ENCODE measurements at places on chromosomes 2 and 18. TPM values are rescaled to one million over a fixed set of nuclear protein-coding genes. Genes with fewer than 3 reads are reported as not detected.

The ANKAR gene
- 2.2 TPM for total RNA-seq

The PLCD4 gene
- 0.39 TPM for total RNA-seq

The PLEKHH2 gene
- 2.4 TPM for total RNA-seq

The SRD5A2 gene
- total RNA-seq, result not detected

The C2orf76 gene
- 11.2 TPM for total RNA-seq

The CFAP53 gene
- total RNA-seq, result 0.15 TPM

The ANKRD29 gene
- total RNA-seq, result 10.6 TPM

The CYP27C1 gene
- 0.96 TPM for total RNA-seq

The DYNAP gene
- total RNA-seq, result not detected

The UGT1A10 gene
- not detected for total RNA-seq

The IL18R1 gene
- not detected for total RNA-seq

The KCNE4 gene
- total RNA-seq, result 11.4 TPM

The IL1RL2 gene
- total RNA-seq, result not detected

Data from M059J (cell line).